Stimulated activated CD8-positive, alpha-beta memory T cell treated with anti-CD3 and anti-CD28 coated beads, Interleukin-4, amount 100 ng/mL, for 4 hours (primary cell): ENCODE measurements at places on chromosomes 6 and 20.

DNA sequence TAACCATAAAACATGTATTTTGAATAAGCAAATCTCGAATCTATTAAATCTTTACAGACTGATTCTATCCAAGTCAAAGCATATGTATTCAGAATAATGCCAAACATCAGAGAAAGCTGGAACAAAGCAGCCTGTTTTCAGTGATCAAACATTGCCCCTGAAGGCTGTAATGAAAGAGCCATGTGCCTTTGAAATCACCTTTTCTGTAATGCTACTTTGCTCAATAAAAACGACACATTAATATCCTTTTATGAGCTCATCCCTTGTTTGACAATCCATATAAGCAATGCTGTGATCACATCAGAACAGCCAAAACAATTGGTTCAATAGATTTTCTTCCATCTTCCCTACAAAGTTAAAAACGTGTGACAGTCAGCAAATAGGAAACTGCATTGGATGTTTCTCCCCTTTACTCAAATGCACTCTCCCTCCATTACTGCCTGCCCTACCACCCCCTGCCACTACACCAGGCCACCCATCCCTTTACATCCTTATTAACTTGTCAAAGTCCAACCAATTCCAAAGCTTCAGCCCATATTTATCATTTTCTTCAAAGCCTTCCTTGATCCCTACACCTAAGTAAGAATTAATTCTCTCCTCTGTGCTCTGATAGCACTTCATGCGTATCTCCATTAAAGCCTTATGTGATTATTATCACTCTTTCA, 42.0 kb downstream of the THEMIS start:
- DNase-seq, result no peak

GRCh38 chr6:110864824-110865223, 9.8 kb upstream of the AMD1 start:
- DNase-seq, result no peak

DNA sequence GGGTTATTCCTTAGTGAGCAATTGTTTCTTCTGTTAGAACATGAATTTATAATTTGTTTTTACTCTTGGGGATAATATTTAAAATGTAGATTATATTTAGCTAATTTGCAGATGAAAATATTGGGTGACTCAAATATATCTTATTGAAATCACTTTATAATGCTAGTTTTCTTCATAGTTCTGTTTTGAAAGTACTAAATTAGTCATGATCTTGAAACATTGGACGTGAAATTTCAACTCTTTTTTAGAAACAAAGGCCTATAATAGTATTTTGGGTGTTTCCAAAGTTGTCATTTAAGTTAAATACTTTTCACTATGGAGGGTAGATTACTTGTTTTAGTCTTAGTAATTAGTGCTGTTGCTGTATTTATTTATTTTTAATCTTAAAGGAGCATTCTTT, 250.9 kb downstream of the UTRN start:
- no peak for DNase-seq

DNA sequence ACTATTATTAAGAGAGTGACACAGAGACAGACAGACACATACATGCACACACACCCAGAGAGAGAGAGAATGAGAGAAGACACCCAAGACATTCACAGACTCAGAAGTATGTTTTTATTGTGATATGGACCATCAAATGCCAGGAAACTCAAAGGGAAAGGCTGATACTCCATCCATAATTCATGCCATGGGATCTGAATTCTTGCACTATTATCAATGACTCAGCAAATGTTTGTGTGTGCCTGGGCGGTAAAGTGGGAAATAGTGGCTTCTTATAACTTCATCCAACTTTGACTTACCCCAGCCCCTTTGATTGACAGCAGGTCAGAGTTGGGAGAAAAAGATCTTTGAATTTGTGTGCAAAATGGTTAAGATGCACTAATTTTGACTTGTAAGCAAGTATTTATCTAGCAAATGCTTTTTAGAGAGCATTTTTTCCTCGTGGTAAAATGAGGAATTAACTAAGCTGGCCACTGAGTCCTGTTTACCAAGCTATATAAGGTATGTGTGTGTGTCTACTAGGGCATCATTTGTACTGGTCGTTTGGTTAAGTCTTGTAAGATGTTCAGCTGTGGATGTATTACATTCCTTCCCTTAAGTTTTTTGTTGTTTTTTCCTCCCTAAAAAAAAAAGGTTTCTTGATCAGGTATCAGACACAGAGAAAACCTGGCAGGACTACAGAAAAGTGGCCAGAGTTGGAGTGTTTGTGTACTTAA, 3.0 kb upstream of the CCN2 start:
- no peak for DNase-seq

- DNase-seq, result no peak
These were observed 67.5 kb downstream of the ELOVL2 start for GRCh38 chr6:10976571-10976970.

- DNase-seq, result peak; percentile 54
These were observed 45.8 kb downstream of the FOXP4 start for GRCh38 chr6:41591859-41592502.

DNA sequence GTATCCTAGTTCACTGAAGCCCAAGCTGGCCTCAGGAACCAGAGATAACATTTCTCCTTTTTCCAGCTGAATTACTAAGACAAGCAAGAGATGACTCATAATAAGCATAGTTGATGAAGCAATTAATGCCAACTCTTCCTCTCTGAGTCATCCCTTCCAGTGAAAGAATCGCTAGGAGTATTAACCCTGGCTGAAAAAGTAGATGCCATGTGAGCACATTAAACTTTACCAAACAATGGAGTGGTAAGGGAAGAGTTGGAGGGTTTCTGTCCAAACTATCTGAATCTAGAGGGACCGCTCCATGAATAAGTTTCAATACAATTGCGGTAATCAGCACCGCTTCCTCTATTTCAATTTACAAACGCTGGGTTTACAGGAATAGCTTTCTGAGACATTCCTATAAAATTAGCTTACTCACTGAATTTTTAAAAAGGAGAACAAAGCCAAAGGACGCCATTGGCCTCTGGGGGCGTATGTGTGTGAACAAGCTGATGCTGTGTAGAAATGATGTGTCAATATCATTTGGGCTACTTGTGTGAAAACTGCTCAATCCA, 48.3 kb downstream of the ATXN1 start:
- no peak for DNase-seq

DNA sequence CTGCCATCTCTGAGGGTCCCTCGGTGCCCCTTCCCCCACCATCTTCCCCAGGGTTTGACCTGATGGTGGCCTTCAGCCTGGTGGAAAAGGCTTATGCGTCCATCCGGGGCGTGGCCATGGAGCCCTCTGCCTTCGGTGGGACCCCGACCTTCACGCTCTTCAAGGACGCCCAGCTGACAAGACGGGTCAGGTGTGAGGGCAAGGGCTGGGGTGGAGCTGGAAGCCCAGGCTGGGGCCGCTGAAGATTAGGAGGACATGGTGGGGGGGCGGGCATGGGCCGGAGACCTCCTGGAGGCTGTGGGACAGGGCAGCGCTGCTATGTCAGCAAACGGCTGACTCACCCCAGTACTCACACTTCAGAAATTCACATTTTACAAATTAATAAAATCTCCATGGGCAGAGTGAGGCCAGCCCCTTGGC, 23.5 kb downstream of the COL20A1 start:
- DNase-seq, result no peak

DNA sequence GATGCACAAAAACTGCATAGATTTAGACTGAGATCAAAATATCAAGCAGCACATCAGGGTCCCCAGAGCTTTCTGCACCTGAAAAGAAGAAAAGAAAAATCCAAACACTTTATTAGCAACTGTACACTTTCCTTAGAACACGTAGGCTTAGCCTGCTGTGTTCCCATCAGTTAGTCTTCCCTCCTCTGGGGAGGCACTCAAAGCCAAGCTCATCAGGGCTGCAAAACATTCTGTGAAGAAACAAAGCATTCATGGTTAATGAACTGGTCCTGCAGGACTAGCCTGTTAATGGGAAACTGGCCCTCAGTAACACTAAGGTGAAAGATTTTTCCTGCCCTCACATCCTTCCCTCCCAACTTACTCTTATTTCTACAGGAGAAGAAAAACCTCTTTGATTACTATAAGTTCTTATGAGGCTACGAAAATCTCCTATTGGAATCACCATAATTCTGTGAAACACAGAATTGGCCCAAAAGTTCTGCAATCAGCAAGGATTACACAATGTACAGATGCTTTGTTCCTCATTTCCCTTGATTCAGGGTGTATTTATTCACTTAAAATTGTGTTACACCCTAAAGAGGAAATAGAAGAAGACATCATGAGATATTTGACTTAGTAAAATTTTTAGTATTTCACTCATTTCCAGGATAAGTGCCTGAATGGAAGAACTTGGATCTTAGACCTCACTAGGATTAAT, 901.0 kb upstream of the MAP3K7 start:
- no peak for DNase-seq

GRCh38 chr6:155832596-155832995, 377.0 kb upstream of the NOX3 start:
- no peak for DNase-seq

DNA sequence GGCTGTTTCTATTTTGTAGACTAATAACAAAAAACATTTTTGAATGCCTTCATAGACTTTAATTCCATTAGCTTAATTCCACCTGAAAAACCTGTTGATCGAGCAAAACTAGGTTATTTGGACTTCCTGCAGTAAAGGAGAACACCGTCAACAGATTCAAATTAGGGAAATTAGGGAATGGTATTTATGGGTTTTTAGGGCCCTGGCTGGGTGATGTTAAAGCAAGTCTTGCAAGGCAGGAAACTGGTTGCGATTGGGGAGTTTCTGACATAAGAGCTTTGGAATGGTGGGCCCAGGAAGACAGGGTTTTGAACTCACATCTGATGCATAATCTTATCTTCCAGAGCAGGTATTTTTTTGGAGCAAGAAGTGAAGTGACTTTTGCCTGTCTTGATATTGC, 40.1 kb upstream of the TFAP2C start:
- no peak for DNase-seq

- no peak for DNase-seq
These were observed 17.5 kb downstream of the MPC1 start for GRCh38 chr6:166365221-166365620.

GRCh38 chr6:126541806-126542491, 202.0 kb downstream of the CENPW start:
- no peak for DNase-seq

DNA sequence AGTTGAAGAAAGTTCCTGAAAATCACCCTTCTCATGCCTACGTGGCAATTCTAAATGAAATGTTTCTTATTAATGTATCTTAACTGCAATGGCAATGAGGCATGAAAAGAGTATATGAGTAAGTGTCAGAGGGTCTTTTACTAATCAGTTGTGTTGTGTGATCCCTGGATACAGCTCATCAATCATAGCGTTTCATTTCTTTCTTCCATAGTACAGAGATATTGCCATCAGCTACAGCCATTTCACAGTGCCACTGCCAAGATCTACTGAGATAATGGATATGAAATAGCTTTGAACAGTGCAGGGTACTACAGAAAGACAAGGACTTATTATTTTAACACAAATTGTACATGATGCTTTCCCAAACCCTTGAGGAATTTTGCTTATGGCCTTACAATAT, 450.8 kb downstream of the KHDRBS2 start:
- DNase-seq, result no peak

GRCh38 chr6:20444786-20445271, 43.1 kb downstream of the E2F3 start:
- no peak for DNase-seq

DNA sequence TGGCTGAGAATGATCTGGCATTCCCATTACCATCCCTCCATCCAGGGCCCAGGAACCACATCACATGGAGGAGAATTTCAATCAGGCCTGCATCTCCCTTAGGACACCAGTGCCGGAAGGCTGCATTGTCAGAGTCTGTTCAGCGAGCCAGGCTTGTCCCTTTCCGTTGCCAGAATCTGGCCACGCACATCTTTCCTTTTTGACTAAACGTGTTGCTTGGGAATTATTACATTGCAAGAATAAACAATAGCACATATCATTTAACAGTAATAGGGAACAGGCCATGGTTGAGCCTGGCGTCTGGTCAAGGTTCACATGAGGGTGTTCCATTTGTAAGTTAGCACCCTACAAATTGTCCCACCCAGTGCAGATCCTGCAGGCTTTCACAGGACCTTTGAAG, 42.8 kb downstream of the SOBP start:
- DNase-seq, result no peak

GRCh38 chr20:14434384-14435136, 97.1 kb upstream of the FLRT3 start:
- DNase-seq, result no peak

- no peak for DNase-seq
These were observed 177.0 kb upstream of the KCNG1 start for GRCh38 chr20:51199920-51200319.

- DNase-seq, result no peak
These were observed 416.1 kb downstream of the TBC1D32 start for GRCh38 chr6:120918137-120918536.

DNA sequence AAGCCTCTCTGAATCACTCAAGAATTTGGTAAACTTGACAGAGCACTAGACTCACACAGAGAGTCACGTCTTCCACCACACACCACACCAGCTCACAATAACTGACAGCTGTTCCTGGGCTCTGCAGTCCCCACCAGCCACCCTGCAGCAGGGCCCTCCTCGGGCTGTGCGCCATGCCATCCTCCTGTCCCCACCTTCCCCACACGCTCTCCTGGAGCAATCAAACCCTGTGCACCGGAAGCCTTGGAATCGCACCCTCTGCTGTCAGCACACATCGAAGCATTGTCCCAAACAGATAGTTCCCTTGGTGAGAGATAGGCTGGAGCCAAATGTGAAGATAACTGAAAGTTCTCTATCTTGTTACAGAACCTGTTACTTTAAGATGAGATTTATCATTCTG, 191.0 kb downstream of the TBXT start:
- no peak for DNase-seq
